ENCODE measurements at places on chromosomes 3 and 15. TPM values are rescaled to one million over a fixed set of nuclear protein-coding genes. Genes with fewer than 3 reads are reported as not detected.

The FETUB gene
- polyA plus RNA-seq: not detected

The NEIL1 gene
- 2.0 TPM for polyA plus RNA-seq

The CADM2 gene
- polyA plus RNA-seq: not detected

The KY gene
- polyA plus RNA-seq: 0.09 TPM
